ENCODE measurements at places on chromosomes 13 and 19.

DNA sequence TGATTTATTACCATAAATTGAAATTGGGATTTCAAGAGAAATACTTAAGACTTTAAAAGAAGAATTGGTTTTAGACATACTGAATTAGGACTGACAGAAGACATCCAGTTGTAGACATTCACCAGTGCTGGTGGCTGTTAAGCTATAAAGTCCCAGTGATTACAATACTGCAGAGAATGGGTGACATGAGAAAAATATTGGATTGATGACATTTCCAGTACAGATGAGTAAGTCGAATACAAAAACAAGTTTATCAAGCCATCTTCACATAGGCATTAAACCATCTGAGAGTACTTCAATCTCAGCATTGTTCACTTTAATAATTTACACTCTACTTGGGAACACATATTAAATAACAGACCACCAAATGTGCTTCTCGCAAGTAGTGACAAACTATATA, 66.8 kb downstream of the TBC1D4 start:
- DNase-seq: no peak

DNA sequence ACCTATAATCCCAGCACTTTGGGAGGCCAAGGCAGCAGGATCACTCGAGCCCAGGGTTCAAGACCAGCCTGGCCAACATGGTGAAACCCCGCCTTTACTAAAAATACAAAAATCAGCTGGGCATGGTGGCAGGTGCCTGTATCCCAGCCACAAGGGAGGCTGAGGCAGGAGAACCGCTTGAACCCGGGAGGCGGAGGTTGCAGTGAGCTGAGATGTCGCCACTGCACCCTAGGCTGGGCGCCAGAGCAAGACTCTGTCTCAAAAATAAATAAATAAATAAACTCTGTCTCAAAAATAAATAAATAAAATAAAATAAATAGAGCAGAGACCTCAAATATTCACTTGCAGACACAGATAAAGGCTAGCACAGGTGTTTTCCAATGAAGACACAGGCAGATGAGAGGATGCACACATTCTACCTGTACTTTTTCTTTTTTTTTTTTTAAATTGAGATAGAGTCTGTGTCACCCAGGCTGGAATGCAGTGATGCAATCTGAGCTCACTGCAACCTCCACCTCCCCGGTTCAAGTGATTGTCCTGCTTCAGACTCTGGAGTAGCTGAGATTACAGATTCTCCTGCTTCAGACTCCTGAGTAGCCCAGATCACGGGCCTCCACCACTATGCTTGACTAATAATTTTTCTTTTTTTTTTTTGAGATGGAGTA, 2.7 kb upstream of the RPS16 start:
- no peak for DNase-seq

- no peak for DNase-seq
Observed at GRCh38 chr19:50550594-50550966, 17.7 kb downstream of the LRRC4B start.

- no peak for DNase-seq
Observed at GRCh38 chr13:106814463-106814862, 246.5 kb upstream of the ARGLU1 start.

- no peak for DNase-seq
Observed at GRCh38 chr13:106241974-106242953, 293.2 kb downstream of the EFNB2 start.

DNA sequence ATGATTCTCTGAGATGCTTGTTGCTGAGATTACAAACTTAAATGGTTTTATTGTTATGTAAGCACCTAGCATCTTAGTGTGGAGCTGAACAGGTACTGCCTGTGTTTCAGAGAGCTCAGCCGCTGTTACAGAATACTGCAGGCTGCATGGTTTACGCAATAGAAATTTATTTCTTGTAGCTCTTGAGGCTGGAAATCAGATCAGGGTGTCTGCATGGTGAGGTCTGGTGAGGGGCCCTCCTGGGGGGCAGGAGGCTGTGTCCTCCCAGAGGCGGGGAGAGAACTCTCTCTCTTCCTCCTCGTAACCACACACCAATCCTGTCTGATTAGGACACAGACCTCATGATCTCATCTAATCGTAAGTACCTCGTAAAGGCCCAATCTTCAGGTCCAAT, 13.1 kb downstream of the ATP11A start:
- no peak for DNase-seq

GRCh38 chr19:34676697-34677385, at the start of gene SCGB2B2:
Gene SCGB2B2 (minus strand): TSS chr19:34677159. CDS start chr19:34594563, 82,596 bp downstream.
- DNase-seq: peak; percentile 36

DNA sequence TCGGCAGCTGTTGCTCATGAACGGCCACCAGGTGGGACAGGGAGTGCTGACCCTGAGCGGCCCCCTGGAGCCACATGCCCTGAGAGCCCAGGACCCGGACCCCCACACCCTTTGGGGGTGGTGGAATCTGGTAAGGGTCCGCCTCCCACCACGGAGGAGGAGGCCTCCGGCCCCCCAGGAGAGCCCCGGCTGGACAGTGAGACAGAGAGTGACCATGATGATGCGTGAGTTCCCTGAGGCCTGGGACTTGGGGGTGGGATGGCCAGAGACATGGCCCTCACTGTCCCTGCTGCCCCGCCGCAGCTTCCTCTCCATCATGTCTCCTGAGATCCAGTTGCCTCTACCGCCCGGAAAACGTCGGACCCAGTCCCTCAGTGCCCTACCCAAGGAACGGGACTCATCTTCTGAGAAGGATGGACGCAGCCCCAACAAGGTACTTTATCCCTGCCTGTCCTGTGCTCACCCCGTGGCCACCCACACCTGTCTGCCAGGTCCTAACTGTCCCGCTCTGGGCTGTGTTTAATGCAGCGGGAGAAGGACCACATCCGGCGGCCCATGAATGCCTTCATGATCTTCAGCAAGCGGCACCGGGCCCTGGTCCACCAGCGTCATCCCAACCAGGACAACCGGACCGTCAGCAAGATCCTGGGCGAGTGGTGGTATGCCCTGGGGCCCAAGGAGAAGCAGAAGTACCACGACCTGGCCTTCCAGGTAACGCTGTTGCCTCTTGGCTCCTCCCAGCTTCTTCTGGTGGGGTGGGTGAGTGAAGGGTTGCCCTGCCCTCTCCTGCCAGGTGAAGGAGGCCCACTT, 14.7 kb upstream of the PRR19 start:
- DNase-seq: no peak

GRCh38 chr13:31982124-31982523, 49.5 kb upstream of the FRY start:
- no peak for DNase-seq

DNA sequence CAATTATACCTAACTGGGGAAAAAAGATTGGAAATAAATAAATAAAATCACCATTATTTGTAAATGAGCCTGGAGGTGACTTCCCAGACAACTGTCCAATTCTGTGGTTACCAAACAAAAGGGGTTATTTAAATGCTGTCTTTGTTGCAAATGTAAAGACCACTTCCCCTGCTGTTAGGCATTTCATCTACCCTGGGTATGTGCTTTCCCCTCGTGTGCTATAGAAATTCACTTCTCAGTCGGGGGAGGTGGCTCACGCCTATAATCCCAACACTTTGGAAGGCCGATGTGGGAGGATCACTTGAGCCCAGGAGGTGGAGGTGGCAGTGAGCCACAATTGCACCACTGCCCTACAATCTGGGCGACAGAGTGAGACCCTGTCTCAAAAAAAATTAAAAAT, 101.9 kb upstream of the AKAP11 start:
- no peak for DNase-seq

GRCh38 chr13:32384702-32385101, 43.2 kb downstream of the N4BP2L1 start:
- no peak for DNase-seq

GRCh38 chr13:20054586-20054985, 96.1 kb downstream of the ZMYM2 start:
- DNase-seq: no peak

- DNase-seq: no peak
Observed at GRCh38 chr19:18633321-18633720, 3.5 kb upstream of the KLHL26 start.

DNA sequence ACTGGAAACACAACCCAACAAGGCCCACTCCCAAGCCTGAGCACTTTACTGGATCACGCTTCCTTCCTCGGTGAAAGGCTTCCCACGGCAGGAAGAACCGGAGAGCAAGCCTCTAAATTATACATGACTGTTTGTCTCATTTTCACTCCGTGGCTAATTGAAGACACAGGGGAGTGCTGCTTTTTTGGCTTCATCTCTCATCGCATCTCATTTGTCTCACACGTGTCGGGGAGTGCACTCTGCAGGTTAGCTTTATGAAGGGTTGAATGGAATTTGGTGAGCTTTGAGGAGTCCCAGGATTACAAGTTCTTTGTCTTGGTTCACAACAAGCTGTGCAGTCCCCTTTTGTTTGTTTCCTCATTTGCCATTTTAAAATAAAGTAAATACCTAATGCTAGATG, 544.6 kb downstream of the GPC6 start:
- no peak for DNase-seq

- DNase-seq: no peak
Observed at GRCh38 chr13:55155046-55155445, 1985.7 kb upstream of the PRR20A start.

DNA sequence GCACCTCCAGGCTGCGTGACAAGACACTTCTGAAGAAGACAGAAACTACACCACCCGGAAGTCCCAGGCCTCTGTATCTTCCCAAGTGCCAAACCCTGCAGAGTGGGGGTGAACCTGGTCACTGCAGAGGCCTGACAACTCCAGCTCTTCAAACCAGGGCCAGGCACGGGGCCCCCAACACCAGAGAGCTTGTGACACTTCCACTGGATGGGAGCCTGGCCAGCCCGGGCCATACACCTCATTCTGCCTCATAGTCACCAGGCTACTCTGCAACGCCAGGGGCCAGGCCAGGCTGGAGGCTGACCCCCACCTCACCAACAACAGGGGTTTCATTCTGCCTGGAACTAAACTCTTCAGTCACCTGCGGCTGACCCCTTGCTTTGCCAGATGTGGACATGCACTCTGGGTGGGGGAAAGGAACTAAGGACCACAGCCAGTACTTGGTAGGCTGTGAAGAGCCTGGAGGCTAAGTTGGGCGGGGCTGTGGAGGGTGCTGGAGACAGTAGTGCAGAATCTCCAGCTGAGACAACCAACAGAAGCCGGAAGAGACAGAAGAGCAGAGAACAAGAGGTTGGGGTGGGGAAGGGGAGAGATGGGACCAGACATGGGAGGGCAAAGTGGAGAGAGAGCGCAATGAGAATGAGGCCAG, 23.0 kb downstream of the TUBA3C start:
- DNase-seq: no peak

DNA sequence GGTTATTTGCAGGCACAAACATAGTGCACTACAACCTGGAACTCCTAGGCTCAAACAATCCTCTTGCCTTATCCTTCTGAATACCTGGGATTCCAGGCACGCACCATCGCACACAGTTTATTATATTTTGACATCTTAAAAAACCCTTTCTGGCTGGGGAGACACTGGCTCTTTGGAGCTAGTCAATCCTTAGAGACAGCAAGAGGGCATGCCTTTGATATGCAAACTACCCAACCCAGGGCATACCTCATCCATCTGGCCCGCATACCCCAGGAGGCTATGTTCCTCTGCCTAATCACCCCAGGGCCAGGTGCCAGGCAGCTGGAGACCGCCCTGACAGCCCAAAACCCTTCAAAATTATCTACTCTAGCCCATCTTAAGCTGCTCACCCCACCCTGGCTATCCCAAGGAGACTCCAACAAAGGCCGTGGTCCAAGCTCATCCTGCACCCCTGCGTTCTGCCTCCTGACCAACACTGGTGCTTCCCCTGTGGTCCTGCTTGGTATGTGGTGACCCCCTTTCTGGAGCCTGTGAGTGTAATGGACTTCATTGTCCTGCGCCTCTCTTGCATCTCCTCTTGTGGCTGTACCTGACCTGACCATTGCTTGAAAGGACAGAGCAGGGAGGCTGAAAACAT, 86.4 kb downstream of the RGCC start:
- DNase-seq: no peak

DNA sequence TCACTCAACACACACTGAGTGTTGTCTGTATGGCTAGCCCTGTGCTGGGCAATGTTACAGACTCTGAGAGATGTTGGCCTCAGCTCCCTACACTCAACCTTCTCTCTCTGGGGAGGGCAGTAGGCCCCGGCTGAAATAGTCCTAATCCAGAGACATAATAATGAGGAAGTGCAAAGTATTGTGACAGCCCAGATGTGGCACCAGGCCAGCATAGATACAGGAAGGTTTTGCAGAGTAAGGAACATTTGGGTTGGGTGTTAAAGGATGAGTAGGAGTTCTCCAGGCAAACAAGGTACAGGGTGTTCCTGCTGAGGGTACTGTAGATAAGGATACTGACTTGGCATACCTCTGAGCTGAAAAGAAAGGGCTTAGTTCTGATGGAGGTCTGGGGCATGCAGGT, 2.4 kb downstream of the LIN7B start:
- no peak for DNase-seq

- no peak for DNase-seq
Observed at GRCh38 chr13:100022798-100023197, 41.2 kb downstream of the ZIC2 start.

DNA sequence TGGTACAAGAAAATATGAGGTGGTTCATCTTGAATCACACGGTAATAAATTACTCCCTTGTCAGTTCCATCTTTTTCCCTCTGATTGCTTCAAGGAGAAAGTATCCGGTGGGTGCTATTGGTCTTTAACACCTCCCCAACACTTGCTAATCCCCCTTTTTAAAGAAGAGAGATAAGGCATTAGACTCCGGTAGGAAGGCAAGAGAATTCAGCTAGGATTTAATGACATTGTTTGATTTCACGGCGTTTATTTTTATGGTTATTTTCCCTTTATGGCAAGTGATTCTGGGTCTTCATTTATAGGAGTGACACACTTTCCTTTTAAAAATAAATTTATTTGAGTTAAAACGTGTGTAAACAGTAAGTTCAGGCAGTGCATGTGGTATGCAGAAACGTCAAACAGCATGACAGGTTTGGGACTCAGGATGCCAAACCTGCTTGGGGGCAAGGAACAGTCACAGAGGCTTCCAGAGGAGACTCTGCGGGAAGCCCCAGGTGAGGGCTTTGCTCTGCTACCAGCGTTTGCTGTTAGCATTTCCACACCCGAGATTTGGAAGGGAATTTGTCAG, 36.5 kb downstream of the TSHZ3 start:
- no peak for DNase-seq

- no peak for DNase-seq
Observed at GRCh38 chr19:13398780-13399726, 107.2 kb downstream of the CACNA1A start.

- no peak for DNase-seq
Observed at GRCh38 chr13:109636736-109637135, 149.6 kb downstream of the IRS2 start.

Data from GM12892 (cell line).